ENCODE measurements at places on chromosomes 2 and 18.

- DNase-seq = no peak
These were observed 401.3 kb upstream of the PIK3C3 start for GRCh38 chr18:41553716-41554115.

- DNase-seq = peak; percentile 89
These were observed 64.9 kb downstream of the CDH2 start for GRCh38 chr18:28112056-28112470.

GRCh38 chr2:154850532-154850931 is 152.0 kb downstream of the KCNJ3 start:
- DNase-seq = no peak

DNA sequence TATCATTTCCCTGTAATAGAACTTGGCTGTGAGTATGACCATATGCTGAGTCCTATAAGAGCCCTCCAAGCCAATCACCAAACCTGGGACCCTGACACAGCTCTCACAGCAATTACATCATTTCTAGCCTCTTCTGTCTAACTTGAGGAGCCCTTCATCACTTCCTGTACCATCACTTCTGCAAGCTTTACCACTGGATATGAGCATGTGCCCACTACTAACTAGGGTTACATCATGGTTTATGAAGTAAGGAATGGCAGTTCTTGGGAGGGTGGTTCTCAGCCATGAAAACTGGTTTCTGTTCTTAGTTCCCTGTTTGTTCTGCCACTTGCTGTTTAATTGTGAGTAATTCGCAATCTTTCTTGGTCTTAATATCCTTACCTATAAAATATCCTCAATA is 31.0 kb upstream of the EPB41L3 start:
- DNase-seq = no peak

DNA sequence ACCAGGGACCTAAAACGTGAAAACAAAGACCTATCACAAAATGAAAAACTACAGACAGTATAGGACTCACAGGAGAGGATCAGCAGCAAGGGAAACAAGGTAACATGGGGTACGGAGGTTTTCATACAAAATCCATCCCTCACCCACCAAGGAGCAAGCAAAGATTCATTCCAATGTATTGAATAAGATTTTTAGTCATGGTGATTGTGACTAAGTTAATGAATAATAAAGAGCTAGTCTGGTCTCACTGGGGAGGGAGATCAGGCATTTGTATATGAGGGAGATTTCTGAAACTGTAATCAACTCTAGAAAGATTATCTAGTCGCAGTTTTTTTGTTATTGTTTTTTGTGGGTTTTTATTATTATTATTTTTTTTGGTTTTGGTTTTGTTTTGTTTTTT is 336.5 kb upstream of the MMADHC start:
- DNase-seq = peak; percentile 14

GRCh38 chr2:118554616-118555015 is 292.8 kb downstream of the EN1 start:
- DNase-seq = no peak

- DNase-seq = peak; percentile 14
These were observed 34.5 kb downstream of the INSIG2 start for GRCh38 chr2:118122594-118123281.

- DNase-seq = no peak
These were observed 47.3 kb downstream of the TCF7L1 start for GRCh38 chr2:85180322-85181133.

- no peak for DNase-seq
These were observed 149.8 kb upstream of the ITGA4 start for GRCh38 chr2:181307203-181307991.

- DNase-seq = peak; percentile 60
These were observed 262.3 kb downstream of the ZNF516 start for GRCh38 chr18:76232779-76233178.

DNA sequence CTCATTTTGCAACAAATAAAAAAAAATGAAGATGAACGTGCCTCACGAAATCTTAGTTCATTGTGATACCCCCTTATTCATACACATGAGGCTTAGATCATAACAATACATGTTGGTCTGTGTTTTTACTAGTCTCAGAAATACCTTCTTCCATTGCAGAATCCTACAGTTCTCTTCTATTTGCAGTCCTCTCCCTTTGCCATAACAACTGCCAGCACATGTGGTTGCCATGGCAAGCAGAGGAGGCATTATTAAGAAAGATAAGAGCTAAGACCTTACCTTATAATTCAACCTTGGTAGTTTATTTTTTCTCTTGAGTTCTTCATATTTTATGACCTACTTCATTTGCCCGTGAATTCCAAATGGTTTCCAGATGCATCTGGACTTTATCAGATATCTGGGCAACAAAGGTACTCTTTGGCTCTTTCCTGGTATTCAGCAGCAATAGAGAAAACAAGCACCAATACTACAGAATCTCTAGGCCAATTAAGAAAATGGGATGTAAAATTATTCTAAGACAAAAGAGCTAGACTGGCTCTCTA is 524.0 kb downstream of the CMPK2 start:
- DNase-seq = no peak

- no peak for DNase-seq
These were observed 88.4 kb upstream of the TMEM247 start for GRCh38 chr2:46390901-46391395.

GRCh38 chr2:30336978-30337841 is 105.9 kb downstream of the LBH start:
- DNase-seq = no peak

DNA sequence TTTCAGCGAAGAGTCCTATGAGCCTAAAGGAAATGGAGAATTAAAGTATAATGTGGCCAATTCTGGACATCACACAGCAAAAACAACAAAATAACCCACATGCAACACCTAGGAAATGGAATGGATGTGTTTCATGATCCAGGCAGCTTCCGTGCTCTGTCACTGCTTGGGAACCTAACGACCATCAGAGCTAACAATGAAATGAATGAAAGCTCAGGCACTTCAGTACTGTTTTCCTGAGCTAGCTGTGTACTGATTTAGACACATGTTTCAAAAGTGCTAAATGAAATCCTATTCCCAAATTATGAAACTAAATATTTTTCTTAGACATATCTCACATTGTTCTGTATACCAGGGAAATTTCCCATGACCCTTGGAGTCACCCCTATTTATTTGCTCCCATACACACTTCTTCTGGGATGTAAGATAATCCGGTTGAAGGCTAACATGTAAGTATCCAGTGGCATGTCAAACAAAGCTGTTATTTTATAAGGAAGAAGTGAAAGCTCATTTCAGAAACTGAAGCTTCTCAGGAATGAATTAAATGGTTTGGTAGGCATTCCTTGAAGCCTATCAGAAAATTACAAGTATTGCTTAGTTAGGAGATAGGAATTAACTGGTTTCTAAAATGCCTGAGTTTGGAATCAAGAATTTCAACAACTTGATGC is 108.5 kb upstream of the RND3 start:
- DNase-seq = no peak

DNA sequence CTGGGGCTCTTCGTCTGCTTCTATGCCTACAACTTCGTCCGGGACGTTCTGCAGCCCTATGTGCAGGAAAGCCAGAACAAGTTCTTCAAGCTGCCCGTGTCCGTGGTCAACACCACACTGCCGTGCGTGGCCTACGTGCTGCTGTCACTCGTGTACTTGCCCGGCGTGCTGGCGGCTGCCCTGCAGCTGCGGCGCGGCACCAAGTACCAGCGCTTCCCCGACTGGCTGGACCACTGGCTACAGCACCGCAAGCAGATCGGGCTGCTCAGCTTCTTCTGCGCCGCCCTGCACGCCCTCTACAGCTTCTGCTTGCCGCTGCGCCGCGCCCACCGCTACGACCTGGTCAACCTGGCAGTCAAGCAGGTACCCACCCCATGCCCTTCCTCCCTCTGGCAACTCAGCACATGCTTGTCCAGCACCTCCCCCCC is 24.2 kb downstream of the STEAP3 start:
- no peak for DNase-seq

DNA sequence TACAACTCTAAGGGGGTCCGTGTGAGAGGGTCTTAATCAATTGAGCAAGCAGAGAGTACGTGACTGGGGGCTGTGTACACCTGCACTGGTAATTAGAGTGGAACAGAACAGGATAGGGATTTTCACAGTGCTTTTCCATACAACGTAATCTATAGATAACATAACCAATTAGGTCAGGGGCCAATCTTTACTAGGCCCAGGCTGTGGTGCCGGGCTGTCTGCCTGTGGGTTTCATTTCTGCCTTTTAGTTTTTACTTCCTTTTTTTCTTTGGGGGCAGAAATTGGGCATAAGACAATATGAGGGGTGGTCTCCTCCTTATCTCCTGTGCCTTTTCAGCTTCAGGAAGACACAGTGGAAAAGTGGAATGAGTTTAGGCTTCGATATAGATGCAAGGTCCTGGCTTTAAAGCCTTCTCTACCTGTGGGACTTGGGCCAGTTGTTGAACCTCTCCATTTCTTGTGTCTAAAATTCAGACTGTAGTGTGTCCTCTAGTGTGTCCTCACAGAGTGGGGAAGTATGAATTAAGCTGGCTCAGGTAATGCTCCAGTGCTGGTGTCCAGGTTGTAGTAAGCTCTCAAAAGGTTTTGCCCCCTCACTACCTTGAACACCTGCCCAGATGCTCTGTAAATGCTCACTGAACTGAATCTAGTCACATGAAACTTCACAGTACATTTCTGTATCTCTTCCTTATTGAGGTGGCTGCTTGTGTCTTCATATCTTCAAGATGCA is 422.8 kb downstream of the SETBP1 start:
- no peak for DNase-seq

DNA sequence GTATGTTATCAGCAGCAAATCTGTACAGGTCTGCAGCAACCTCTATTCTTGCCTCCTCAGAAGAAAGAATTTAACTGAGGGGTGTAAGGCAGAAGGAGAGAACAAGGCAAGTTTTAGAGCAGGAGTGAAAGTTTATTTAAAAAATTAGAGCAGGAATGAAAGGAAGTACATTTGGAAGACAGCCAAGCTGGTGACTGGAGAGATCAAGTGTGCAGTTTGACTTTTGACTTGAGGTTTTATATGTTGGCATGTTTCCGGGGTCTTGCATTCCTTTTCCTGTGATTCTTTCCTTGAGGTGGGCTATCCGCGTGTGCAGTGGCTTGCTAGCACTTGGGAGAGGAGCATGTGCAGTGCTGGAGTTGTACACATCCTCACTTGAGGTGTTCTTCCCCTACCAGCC is 16.5 kb upstream of the CERS6 start:
- no peak for DNase-seq

DNA sequence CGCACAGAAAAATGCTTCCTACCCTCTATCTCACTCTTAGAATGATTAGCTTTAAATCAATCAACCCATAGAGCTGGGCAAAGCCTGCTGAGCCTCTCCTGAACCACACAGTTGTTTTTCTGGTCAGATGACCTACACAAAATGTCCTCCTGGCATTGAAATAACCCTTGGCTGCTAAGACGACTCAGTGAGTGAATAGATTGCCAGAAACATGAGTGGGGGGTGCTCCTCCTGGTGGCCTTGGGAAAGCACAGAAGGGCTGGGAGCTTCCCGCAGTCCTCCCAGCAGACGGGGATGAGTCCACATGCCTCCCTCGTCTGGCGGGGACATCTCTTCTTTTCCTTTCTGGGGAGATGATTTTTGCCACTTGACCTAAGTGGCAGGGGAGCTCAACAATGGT is 14.9 kb downstream of the MAL start:
- no peak for DNase-seq

DNA sequence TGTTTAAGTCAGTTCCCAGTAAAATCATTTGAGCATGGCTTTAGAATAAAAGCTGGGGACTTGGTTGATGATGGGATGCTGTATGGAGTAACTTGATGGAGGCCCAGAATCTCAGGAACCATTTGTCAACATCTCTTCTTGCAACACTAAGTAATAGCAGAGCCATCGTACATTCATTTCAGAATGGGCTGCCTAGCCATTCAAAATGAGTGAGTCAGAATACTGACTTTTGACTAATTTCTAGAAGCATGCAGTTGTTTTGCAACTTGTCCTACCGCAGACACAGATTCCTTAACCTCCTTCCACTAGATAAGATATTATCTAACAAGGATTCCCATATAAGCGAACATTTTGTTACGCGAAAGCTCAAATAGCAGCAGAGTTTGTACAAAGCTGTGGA is 229.5 kb downstream of the CNTNAP5 start:
- DNase-seq = no peak

- DNase-seq = no peak
These were observed 313.7 kb downstream of the CYP26B1 start for GRCh38 chr2:71833855-71834560.

GRCh38 chr2:99101697-99102096 is 39.8 kb upstream of the C2orf15 start:
- no peak for DNase-seq

- DNase-seq = no peak
These were observed 216.9 kb downstream of the SH3RF3 start for GRCh38 chr2:109345653-109346480.

- no peak for DNase-seq
These were observed 920.2 kb upstream of the VRK2 start for GRCh38 chr2:57126410-57126809.

- DNase-seq = no peak
These were observed 72.8 kb upstream of the WIPF1 start for GRCh38 chr2:174670446-174670845.

DNA sequence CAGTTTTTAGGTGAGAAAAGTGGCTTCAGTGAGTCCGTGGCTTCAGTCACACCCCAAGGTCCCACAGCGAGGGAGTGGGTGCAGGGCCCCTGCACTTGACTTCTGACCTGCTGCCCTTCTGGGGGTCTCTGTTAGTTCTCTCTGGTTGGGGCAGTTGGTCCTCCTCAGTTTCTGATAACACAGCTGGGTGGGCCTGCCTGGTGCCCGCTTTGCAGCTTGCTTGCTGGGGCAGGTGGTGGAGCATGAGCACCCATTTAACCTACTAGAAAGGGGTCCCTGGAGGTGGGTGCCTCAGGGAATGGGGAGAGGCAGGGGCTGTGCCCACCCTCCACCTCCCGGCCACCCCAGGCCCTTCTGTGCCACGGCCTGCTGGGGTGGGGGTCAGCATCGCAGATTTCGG is 83.2 kb downstream of the ASB1 start:
- DNase-seq = no peak

- peak; percentile 100 for DNase-seq
These were observed 111.8 kb downstream of the STPG4 start for GRCh38 chr2:47043142-47043890.

- DNase-seq = no peak
These were observed 23.0 kb downstream of the TET3 start for GRCh38 chr2:74007711-74008110.

- no peak for DNase-seq
These were observed 13.6 kb upstream of the CXCR4 start for GRCh38 chr2:136131484-136131960.

- DNase-seq = no peak
These were observed 11.8 kb upstream of the FN1 start for GRCh38 chr2:215447673-215448081.

DNA sequence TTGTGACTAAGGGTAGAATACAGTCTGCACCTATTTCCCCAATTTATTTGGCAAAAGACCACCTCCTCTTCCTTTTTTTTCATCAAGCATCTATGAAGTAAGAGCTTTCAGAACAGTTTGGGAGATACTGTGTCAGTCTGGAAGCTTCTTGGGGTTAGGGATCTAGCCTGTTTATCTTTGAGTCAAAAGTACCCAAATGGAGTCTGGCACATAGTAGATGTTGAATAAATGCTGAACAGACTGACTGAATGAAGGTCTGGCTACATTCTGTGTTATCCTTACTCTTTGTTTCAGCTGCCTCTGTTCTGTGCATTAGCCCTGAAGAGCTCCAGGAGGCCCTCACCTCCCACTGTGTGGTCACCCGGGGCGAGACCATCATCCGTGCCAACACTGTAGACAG is 223.2 kb downstream of the MYO3B start:
- no peak for DNase-seq
